GM12892 (cell line): ENCODE measurements at places on chromosomes 12 and 14.

GRCh38 chr12:131167334-131167733 is 213.6 kb downstream of the ADGRD1 start:
- DNase-seq, result no peak

- no peak for DNase-seq
Measured at GRCh38 chr12:109988903-109989302, 7.3 kb downstream of the GIT2 start.

DNA sequence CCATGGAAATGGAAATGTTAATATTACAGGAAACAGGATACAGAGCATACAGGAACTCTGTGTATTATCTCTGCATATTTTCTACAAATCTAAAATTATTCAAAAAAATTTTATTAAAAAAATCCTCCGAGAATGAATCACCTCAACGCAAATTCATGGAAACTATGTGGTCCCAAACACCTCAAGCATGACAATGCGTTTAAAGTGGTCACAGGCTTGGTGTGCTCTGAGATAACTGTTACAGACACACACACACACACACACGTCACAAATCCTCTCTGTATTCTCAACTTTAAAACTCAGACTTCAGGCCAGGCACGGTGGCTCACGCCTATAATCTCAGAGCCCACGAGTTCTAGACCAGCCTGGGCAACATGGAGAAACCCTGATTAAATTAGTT is 45.3 kb upstream of the MTERF2 start:
- DNase-seq, result no peak

DNA sequence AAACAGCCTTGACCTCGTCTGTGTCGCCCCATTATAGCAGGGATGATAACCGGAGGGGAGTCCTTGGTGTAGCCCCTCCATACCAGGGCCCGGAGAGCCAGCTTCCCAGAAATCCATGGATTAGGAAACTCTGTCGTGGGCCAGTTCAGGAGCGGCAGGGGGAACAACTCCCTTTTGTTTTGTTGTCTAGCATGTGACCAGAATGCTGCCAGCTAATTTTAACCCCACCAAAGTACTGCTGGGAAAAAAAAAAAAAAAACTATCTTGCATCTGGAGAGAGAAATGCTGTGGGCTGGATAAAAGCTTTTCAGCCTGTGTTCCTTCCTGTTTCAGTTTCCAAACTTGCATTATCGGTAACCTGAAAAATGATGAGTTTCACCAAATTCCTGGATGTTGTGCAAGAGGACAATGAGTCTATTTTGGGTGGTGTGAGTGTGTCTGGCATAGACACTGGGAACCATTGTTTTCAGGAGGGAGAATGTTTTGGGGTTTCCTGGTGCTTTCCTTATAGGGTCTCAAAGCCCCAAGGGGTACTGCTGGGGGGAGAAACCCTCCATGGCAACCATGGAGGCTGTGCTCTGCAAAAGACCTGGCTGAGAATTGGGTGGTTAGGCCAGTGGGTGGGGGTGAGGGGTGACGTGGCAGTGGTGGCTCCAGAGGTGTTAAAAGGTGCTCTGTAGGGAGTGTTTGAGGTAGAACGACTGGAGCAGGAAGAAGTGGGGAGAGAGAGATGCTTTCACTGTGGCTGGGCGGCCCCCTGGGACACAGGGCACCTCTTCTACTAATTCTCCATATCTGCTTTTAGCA is 14.9 kb upstream of the IRF2BPL start:
- no peak for DNase-seq

- no peak for DNase-seq
Measured at GRCh38 chr14:73749706-73750530, 35.7 kb upstream of the PNMA1 start.

GRCh38 chr14:23054000-23054811 is 3.1 kb downstream of the CDH24 start:
- no peak for DNase-seq

DNA sequence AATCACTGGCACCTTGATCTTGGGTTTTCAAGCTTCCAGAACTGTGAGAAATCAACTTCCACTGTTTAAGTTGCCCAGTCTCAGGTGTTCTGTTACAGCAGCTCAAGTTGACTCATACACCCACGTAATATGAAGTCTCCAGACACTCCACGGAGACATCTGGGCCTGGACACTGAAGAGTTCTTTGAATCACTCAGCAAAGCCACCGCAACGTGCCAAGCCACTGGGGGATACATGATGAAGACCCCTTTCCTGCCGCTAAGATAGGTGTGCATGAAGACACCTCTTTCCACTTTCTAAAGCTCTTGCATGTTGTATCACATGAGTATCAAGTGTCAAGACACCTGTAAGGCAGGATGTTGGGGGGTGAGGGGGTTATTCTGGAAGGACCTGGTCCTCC is 311.7 kb upstream of the RTL1 start:
- DNase-seq, result no peak

DNA sequence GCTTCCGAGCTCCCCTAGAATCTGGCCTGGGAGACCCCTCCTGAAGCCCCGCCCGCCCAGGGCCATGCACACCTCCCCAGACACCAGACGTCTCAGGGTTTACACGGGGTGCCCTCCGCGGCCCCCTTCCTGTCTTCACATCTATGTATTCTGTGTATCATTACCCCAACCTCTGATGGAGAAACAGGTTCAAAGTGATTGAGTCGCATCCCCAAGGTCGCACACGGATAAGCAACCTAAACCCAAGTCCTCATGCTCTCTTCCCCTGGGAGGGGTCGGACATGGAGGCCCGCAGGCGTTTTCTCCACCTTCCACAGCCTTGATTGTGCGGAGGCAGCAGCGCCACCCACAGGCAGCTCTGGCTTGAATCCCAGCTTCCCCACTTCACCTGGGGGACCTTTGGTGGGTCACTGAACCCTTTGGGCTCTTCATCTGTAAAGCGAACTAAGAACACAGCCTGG is 237.3 kb downstream of the BCL11B start:
- no peak for DNase-seq

- no peak for DNase-seq
Measured at GRCh38 chr14:55662752-55663151, 82.7 kb downstream of the KTN1 start.

- DNase-seq, result no peak
Measured at GRCh38 chr14:71235875-71236274, 328.6 kb downstream of the PCNX1 start.

DNA sequence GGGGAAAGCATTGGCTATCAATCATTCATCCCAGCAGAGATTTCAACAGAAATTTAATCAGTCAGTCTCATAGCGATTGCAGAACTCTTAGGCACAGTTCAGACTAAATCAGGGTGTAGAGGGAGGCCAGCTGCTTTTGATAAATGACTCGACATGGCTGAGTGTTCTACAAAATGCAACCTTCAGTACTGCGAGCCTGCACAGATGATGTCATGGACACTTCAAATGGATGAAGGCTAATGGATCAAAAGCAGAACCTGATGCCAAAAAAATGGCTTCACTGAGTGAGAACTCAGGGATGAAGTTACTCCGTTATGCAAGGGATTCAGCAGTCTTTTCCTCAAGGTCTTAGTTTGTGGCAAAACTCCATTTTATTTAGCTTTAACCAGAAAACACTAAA is 167.3 kb downstream of the DACT1 start:
- DNase-seq, result no peak

GRCh38 chr14:99267837-99268781 is 3.9 kb downstream of the BCL11B start:
- no peak for DNase-seq

DNA sequence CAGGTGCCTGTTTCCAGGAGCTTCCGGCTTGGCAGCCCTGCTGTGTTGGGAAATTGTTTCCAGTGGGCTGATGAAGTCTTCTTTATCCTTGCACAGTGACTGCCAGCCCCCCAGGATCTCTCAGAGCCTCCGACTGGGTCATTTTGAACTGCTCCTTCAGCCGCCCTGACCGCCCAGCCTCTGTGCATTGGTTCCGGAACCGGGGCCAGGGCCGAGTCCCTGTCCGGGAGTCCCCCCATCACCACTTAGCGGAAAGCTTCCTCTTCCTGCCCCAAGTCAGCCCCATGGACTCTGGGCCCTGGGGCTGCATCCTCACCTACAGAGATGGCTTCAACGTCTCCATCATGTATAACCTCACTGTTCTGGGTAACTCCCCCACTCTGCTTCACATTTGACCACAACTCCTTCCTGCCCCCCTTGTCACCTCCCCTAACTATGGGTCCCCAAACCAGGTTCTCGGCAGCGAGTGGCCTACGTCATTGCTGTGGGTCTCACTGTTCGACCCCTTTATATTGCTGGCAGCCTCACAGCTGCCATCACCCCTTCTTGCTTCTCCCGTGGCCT is 2.3 kb downstream of the LAG3 start:
- DNase-seq, result no peak

- no peak for DNase-seq
Measured at GRCh38 chr14:103326078-103326477, 8.0 kb upstream of the EIF5 start.

GRCh38 chr12:111401167-111401605 is 4.5 kb upstream of the SH2B3 start:
- DNase-seq, result no peak

- no peak for DNase-seq
Measured at GRCh38 chr14:81981307-81981675, 447.6 kb upstream of the SEL1L start.

DNA sequence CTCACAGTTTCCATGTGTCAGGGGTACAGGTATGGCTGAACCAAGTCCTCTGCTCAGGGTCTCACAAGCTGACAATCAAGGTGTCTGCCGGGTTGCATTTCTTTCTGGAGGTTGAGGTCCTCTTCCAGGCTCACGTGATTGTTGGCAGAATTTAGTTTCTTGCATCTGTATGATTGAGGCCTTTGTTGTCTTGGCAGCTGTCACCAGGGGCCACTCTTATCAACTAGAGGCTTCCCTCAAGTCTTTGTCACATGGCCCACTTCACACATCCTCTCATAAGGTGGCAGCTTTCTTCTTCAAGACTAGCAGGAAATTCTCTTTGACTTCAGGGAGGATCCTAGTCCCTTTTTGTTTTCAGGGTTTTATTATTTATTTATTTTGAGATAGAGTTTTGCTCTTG is 46.0 kb upstream of the FOS start:
- no peak for DNase-seq
